ENCODE measurements at places on chromosomes 7 and 10. TPM values are rescaled to one million over a fixed set of nuclear protein-coding genes. Genes with fewer than 3 reads are reported as not detected.

GRCh38 chr7:45580053-45580872 is 6.1 kb downstream of the ADCY1 start:
- no peak for DNase-seq

DNA sequence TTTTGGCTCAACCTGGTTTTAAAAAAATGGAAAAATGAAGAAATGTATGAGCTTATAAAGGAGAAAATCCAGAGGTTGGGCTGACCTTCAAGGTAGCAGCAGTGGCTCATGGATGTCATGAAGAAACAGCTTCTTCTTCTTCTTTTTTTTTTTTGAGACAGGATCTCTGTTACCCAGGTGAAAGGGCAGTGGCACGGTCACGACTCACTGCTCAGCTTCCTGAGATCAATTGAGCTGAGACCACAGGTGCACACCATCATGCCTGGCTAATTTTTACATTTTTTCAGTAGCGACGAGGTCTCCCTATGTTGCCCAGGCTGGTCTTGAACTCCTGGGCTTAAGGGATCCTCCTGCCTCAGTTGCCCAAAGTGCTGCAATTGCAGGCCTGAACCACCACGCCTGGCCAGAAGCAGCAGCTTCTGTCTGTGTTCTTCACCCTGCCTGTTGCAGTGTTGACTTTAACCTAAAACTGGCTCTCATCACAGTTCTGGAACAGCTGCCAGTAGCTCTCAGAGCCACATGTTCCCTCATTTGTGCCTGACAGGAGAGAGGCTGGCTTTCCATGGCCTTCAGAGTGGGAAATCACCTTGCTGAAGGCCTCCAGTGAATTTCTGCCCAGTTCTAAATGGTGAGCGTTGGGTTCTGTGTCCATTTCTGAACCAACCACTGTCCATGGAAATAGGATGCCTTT is 117.7 kb downstream of the PFKFB3 start:
- no peak for DNase-seq

DNA sequence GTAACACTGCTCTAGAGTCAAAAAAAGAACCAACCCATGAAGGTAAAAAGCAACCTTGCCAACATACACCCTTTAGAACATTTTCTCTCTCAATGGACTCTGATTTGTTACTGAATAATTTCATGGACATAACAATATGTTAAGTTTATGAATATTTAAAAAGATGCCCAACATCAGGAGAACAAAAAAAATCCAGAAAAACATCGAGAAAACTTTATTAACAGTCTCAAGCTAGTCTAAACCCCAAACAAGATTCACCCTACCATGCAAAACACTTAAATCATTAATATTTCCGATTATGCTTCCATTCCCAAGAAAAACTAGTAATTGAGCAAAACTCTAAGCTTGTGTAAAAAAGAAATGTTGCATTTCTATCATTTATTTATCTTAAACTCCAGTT is 46.7 kb downstream of the OSBPL3 start:
- DNase-seq = no peak

DNA sequence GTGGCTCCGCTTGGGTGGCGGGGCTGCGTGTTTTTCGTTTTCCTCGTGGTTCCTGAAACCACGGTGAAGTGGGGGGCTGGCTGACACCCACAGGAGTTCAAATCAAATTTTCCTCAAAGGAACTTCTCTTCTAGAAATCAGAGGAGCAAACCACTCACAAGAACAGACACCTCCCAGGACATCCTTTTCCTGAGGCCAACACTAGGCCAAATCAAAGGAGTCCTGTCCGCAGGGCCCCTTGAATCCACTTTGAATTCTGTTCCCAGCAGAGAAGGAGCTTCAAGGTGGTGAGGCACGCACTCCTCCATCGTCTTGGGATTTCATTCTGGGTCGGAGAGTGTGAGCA is 29.9 kb upstream of the ZNF273 start:
- no peak for DNase-seq

- peak; percentile 38 for DNase-seq
These were observed 2.7 kb downstream of the RHBDD2 start for GRCh38 chr7:75881436-75882095.

- no peak for DNase-seq
These were observed 790 bp downstream of the ADAM22 start for GRCh38 chr7:87934699-87935383.

- DNase-seq = no peak
These were observed 39.0 kb downstream of the PARP12 start for GRCh38 chr7:140023728-140024127.

DNA sequence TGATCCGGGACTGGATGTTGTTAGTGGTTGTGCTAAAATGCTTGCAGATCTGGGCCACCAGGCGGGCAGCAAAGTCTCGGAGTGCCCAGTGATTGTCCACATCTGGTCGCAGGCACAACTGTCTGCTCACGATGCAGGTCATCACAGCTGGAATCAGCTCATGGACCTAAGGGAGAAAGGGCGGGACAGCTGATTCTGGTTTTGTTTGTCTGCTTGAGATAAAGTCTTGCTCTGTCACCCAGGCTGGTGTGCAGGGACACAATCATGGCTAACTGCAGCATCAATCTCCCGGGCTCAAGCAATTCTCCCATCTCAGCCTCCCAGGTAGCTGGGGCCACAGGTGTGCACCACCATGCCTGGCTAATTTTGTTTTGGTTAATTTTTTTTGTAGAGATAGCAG is 8.0 kb downstream of the TAF6 start:
- DNase-seq = no peak

GRCh38 chr10:22837351-22837750 is 90.5 kb upstream of the ARMC3 start:
- DNase-seq = no peak

DNA sequence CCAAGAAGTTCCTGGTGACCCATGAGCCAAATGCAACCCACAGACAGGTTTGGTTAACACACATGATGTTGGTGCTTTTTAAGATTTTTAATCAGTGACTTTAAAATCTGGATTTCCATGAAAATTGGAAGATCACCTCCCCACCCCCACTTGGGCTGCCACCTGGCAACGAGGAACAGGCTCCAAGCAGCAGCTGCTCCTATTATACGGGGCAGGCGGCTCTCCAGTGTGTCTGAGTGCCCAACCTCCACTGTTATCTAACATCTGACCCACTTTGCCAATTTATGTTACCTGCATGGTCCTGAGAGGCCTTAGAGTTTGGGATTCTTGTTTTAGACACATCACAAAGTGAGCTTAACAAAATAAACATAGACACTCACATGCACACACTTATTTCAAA is 56.4 kb downstream of the SGMS1 start:
- DNase-seq = no peak

DNA sequence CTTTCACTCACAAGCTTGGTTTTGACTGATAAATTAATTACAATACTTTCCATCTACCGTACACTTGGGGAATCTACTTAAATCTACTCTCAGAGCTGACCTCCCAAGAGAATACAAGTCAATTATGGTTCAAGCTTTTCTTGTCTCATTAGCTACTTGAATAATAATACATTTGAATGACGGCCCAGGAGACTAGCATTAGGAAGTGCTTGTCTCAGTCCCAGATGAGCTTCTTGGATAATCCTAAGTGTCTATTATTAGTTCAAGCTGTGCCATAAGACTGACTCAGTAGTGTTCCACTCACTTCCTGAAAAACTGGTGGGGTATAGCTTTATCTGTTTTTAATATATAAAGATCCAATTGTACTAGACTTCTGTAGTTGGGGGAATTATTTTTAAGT is 100.2 kb downstream of the GNAT3 start:
- DNase-seq = no peak

DNA sequence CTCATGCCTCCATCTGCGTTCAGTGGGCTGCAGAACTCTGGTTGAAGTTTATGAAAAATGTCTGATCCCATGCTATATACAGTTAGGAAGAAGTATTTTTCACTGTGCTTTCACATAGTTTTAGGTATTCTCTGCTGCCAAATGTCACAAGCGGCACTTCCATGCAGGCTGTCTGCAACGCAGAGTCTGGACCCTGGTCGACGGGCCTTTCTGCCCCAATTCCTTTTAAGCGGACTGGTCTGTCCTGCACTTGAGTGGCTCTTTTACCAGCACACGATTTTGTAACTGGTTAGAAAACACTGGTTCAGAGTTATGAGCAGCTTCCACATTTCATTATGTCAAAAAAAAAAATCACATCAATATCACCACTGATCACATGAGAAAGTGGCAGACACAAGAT is 143.0 kb downstream of the DIP2C start:
- no peak for DNase-seq

- peak; percentile 59 for DNase-seq
These were observed 16.0 kb upstream of the ZNF33B start for GRCh38 chr10:42654419-42654818.

GRCh38 chr10:131013281-131013912 is 298.1 kb downstream of the TCERG1L start:
- DNase-seq = no peak

DNA sequence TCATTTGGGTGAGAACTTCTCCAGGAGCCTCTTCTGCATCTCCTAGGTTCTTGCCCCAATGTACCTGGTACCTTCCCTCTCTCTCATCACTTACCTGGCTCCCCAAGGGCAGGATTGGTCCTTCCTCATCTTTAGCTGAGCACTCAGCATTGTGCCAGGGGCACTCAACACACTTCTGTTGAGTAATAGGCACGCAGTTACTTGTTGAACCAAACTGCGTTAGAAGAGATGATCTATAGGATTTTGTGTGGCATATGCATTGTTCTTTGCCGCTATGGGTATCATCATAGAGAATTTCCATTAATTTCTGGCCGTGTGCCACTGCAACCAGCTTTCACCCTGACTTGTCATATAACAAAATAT is 16.4 kb downstream of the TBXAS1 start:
- DNase-seq = no peak

- DNase-seq = no peak
These were observed 55.7 kb downstream of the LRRTM3 start for GRCh38 chr10:66981361-66982052.

DNA sequence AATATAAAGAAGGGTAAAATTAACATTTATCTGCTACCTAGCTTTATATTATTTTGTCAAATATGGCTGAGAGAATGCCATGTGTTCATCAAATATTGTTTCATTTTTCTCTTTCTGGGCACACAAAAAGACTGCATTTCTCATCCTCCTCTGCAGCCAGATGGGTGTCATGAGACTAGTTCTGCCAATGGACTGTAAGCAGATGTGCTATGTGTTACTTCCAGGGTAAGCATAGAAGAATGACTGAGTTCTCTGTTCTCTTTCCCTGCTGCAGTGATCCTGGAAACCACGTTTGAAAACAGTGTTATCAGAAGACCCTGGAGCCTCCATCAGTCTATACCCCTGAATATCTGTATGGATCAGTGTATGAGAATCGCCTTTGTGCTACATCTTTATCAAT is 24.1 kb upstream of the SLK start:
- no peak for DNase-seq

GRCh38 chr10:125118011-125118611 is 42.3 kb downstream of the CTBP2 start:
- DNase-seq = peak; percentile 77

GRCh38 chr10:89357975-89358374 is 19.9 kb upstream of the IFIT1B start:
- no peak for DNase-seq

- DNase-seq = no peak
These were observed 449.0 kb downstream of the ETV1 start for GRCh38 chr7:13540429-13540828.

GRCh38 chr7:70782796-70783195 is 349.1 kb upstream of the GALNT17 start:
- no peak for DNase-seq

DNA sequence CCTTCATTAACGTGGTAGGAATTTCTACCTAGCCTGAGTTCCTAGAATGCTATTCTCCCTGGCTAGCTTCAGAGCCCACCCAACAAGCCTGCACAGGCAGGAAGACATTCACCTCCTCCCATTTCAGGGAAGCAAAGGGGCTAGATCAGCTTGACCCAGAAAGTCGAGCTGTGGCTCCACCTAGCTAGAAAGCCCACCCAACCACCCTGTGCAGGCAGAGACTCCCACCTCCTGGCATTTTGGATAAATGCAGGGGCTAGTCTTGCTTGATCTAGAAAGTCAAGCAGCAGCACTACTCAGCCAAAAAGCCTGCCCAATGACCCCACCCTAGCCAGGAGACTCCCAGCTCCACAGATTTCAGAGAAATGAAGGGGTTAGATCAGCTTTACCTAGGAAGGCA is 479.5 kb downstream of the SDK1 start:
- no peak for DNase-seq

DNA sequence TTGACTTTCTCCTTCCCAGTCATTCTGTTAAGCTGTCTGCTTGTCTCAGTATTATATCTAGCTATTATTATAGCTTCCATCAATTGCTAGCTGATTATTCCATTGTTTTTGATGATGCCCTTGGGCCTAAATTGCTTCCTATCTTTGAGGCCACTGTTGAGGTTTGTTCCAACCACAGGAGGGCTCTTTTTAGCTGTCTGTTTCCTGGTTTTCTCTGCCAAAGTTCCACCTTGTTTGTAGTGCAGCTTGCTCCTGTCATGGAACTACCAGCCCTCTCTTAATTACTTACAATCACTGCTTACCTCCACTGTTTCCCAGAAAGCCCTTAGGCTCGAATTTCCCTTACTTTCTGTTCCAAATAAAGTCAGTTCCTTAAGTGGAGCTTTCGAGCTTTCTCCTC is 118.7 kb upstream of the SEC61G start:
- no peak for DNase-seq

GRCh38 chr10:114748241-114748640 is 73.3 kb upstream of the FHIP2A start:
- DNase-seq = no peak

DNA sequence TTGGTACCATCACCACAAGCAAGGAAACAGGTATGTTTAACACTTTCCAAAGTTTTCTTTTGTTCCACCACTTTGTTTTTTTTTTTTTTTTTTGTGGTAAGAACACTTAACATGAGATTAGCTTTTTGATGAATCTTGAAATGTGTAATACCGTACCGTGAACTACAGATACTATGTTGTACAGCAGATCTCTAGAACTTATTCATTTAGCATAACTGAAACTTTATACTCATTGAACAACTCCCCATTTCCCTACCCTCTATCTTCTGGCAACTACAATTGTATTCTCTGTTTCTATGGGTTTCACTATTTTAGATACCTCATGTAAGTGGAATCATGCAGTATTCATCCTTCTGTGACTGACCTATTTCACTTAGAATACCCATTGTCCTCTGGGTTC is 162.7 kb upstream of the ITGB1 start:
- no peak for DNase-seq

GRCh38 chr7:4803397-4804241 is 28.2 kb downstream of the AP5Z1 start:
- no peak for DNase-seq

Gene ELFN1
- 0.76 TPM for total RNA-seq

Gene LRRC61
- total RNA-seq = 9.4 TPM

Gene OR13A1
- 0.09 TPM for total RNA-seq

Gene TSPAN15
- total RNA-seq = 10.9 TPM

Gene TTYH3
- total RNA-seq = 5.0 TPM

Gene CASTOR2
- 12.0 TPM for total RNA-seq

Gene PITX3
- not detected for total RNA-seq

Gene OR2A42
- not detected for total RNA-seq

Gene ZDHHC4
- 35.0 TPM for total RNA-seq

Gene KCNIP2
- total RNA-seq = 1.8 TPM

Gene MAGI2
- total RNA-seq = 2.2 TPM

Gene CFAP69
- total RNA-seq = 3.9 TPM

All from pancreas (tissue), 10 donors.